ENCODE measurements at places on chromosomes 7 and 10.
A peak's percentile ranks its signal among the peaks of the same experiment; 100 is the strongest.

- no peak for DNase-seq
These were observed 92.1 kb downstream of the ABCC2 start for GRCh38 chr10:99874341-99875085.

DNA sequence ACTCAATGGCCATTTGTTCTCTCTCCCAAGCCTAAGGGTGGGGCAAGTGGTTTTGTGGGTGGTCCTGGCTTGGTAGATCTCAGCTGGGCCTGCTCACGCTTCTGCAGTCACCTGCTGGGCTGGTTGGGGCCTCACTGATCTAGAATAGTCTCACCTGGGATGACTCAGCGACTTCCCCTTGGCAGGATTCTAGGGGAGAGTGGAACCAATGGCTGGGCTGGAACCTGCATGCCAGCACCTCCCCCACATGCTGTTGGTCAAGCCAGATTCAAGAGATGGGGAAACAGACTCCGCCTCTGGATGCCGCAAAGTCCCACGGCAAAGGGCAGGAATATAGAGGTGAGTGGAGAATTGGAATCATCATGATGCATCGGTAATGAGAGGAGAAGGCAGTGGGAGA, 292.9 kb upstream of the NPVF start:
- DNase-seq: no peak

- no peak for DNase-seq
These were observed 4.2 kb downstream of the FEZF1 start for GRCh38 chr7:122300211-122300932.

DNA sequence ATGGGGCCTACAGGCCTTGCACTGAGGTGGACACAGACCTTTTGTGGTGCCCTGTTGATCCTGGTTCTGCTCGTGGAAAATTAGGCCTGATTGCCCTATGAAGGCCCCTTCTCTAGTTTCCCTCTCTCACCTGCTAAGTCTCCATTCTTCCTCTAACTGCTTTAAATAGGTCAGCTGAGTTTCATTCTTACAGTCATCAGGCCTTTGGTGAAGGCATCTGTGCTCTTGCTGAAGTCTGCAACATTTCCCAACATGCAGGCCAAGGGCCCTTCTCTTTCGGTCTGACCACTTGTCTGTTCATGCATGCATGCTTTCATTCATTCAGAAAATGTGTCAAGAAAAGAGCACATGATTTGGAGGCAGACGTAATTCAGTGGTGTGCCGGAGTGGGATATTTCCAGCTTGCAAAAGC, 244.0 kb downstream of the BUB3 start:
- DNase-seq: no peak

- DNase-seq: no peak
These were observed 91.2 kb upstream of the INSIG1 start for GRCh38 chr7:155206318-155207020.

DNA sequence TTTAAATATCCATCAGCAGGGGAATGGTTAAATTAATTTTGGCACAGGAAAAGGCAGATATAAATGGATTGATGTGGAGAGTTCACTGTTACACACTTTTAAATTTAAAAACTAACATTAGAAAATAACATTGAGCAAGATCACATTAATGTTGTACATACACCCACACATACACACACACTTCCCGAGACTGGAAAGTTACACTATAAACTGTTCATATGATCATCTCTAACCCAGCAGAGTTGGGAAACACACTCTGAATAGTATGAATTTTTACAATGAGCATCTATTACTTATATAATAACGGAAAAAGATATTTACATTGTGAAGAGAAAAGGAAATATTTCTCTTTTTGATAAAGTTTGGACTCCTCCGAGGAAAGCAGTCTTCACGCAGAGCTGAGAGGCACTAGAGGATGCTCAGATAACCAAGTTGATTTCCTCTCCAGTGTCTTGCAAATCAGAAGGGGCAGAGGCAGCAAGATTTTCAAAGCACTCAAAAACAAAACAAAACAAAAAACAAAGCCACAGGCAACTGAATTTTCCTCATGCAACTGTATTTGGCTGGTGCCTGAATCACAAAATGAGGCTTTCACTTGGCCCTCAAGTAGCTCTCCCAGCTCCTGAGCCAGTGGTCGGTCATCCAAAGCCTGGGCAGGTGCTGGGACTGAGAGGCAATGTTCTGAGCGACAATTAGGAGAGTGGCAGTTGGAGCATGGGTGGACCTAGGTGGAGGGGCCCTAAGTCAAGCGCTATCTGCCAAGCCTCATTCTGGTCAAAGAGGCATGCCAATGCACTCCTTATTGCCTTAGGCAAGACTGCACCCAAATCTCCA, 10.5 kb upstream of the GATAD1 start:
- no peak for DNase-seq

DNA sequence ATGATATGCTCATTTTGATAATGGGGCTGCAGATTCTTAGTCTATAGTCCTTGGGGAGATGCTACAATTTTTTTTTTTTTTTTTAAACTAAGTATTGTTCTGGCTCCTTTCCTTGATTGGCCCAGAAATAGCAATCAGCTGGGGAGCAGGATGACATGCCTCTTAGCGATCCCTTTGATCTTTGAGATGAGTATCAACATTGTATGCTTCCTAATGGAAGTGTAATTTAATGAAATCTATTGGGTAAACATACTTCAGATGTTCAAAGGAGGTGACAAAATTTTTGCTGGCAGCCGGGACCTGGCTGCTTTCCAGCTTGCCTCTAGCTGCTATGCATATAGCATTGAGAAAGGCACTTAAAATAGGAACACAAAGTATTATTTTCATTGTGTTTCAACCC, 43.5 kb downstream of the VTI1A start:
- peak; percentile 8 for DNase-seq

- no peak for DNase-seq
These were observed 1106.2 kb upstream of the CELF2 start for GRCh38 chr10:9911488-9911887.

DNA sequence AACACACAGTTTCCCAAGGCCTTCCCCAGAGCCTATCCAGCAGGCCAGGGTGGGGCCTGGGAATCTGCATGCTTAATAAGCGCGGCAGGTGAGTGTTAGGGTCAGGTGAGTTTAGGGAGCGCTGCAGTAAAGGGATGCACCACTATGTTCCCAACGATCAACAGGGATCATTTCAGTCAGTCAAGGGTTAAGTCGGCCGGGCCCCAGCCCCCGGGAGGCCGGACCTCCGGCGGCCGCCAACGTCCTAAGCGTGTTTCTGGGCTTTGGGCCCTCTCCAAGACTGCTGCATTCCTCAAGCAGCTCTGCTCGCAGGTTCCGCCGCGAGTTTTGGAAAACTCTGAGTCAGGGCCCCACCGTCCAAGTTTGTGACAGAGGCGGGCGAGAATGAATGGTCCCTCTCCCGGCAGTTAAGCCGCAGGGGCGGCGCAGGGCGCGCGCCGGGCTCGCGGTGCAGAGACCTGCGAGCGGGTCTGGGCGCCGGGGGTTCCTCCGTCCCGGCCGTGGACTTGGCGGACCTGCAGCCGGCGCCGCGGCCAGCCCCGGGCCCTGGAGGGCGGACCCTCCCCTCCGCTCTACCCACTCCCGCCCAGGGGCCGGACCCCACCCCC, 81.6 kb downstream of the ARHGAP22 start:
- no peak for DNase-seq

GRCh38 chr10:125141150-125141859, 19.1 kb downstream of the CTBP2 start:
- no peak for DNase-seq

DNA sequence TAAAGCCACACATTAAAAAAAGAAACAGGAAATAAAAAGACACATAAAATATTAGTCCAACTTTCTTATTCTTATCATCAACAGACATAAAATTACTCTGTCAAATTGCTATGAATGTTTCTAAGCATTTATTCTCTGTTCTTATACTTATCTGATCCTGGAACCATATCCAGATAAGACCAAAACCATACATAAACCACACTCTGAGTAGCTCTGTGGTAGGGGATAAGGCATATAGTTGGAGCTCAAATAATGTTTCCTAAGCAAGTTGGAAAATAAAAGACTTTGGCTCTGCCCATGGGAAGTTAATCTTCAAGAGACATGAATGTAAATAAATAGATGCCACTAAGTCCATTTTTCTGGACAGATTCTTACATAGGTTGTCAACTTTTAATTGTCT, 103.1 kb upstream of the PLXDC2 start:
- DNase-seq: no peak

GRCh38 chr7:28939367-28939766, 18.8 kb downstream of the TRIL start:
- no peak for DNase-seq

DNA sequence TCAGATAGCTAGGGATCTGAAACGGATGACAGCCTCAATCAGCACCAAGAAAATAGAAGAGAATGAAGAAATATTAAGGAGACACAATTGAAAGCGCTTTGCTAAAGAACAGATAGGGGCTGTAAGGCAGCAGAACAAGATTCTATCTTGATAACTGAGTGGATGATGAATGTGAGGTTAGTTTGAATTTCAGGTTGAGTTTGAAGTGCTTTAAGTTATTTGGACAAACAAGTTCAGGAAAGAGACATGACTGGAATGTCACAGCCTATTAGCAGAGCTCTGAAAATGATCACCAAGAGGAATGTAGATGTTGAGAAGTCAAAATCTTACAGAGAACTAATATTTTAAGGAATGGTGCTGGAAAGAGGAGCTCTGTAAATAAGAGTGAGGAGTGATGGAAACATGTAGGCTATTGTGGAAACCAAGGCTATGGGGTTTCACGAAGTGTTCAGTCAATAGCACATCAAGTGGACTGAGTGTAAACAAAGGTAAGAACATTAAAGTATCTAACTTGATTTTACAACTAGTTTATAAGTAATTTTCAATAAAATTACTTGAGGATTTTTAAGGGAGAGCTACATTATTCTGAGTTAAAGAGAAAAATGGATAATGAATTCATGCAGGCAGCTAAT, 61.6 kb downstream of the MEST start:
- no peak for DNase-seq

DNA sequence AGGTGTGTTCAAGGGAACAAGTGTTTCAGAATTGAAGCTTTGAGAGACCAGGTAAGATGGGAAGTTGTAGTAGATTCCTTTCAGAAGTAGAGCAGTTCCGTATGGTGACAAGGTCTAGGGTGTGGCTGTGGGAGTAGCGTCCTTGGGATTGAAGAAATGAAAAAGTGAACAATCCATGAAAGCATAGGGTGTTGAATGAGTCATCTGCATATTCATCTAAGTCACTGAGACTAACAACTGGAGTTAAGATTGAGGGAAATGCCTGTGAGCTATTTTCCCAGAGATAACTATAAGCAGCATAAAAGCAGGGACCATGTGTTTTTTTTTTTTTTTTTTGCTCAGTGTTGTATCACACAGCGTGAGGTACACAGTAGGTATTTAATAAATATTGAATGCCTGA, 134.8 kb downstream of the PHTF2 start:
- no peak for DNase-seq

GRCh38 chr10:17464545-17464944, 10.2 kb upstream of the ST8SIA6 start:
- no peak for DNase-seq

DNA sequence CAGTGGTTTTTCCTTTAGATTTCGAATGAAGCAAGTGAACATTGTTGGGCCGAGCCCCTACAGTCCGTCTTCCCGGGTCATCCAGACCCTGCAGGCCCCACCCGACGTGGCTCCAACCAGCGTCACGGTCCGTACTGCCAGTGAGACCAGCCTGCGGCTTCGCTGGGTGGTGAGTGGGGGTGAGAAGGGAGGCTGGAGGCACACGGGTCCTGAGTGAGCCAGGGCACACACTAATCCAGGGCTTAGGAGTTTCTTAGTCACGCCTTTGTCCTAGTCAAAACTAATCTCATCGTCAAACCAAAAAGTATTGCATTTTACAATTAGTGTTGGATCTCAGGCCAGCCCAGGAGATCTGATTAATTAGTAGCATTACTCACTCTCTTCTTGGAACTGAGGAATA, 568.8 kb upstream of the FOXK1 start:
- DNase-seq: no peak

DNA sequence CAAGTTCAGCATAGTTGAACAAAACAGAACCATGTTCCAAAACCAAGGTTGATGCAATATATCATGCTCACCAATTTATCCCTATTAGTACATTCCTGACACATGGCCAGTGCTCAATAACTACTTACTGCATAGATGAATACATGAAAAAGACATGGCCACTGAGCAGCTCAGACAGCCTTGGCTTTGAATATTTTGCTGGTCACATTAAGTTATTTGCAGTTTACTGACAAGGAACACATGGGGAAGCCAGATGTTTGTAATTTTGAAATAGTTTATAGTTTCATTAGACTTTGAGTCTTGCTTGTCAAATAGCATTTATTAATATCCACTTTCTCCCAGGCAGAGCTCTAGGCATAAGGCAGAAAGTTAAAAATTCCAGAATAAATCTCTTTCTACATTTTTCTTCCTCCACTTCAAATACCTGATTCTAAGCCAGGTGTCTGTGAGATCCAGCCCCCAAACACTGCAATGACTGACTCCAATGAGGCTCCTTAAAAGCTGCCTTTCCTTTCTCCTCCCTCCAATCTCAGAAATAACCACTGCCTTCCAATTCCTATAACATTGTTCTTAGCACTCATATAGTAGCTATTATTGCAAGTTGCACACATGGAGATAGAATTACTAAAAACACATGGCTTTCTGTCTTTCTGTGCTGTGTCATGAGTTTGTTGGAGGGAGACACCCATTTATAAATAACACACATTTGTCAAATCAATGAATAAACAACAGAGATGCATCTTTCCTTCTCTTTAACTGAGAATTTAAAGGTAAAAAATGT, 91.3 kb downstream of the PCGF5 start:
- no peak for DNase-seq

DNA sequence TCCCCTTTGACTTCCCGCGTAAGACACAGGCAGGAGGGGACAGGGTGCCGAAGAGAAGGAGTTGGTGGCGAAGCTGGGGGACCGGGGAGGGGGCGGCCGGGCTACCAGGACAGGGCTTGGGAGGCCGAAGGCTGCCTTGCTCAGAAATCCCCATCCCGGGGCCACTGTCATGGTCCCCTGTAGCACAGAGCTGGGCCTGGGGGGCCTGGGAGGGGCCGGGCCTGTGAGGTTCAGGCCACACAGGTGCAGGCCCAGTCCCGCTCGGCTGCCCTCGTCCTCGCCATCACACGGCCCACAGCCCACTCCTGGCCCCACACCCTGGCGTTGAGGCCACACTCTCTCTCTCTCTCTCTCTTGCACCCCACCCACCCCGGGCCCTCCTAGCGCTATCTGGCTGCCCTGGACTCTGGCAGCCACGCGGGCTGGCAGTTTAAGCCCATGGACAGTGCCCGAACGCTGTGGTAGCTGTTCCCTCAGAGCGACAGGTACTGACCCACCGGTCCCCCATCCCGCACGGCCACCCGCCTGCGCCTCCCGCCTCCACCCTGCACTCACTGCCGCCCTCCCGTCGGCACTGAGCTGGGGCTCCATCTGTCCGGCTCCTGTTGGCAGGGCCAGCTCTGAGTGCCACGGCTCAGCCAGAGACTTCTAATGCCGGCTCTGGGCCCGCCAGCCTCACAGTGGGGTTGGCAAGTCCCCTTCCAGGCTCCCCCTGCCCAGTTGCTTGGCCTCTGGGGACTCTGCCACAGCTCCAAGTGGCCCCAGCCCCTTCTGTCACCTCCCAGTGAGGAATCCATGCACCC, 28.0 kb downstream of the TTYH3 start:
- no peak for DNase-seq

GRCh38 chr7:134289423-134289822, 27.3 kb downstream of the SLC35B4 start:
- no peak for DNase-seq

Measured in NCI-H774 (cell line).